Thyroid gland (tissue), 4 donors: ENCODE measurements at places on chromosomes 2 and 18. TPM values are rescaled to one million over a fixed set of nuclear protein-coding genes. Genes with fewer than 3 reads are reported as not detected.

DNA sequence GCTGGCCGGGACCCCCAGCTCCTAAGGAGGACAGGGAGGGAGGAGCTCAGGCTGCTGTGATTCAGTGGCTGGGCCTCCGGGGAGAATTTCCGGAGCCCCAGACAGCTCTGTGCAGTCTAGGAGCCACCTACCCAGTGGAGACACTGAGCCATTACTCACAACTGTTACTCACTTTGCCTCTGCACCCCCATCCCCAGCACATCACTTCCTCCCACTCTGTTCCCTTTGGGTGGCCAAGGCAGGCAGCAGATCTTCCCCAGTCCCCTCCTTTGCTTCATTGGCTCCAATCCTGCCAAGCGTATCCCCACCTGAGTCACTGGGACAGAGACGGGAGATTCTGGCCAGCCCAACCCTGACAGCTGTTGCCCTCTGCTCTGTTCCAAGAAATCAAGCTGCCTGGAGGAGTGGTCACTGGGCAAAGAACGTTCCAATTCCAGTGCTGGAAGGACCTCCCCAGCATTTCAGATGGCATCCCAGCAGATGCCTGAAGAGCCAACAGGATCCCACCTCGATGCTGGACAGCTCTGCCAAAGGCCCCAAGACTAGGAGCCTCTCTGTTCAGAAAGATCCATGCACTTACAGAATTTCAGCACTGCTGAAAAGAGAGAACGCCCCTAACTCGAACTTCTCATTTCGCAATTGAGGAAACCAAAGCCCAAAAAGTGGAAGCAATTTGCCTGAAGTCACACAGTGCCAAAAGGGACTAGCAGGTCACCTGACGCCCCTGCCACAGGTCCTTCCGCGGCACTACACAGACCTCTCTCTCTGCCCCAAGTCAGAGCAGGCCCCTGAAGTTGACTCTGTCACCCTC, 68.3 kb downstream of the TNS1 start:
- DNase-seq: peak; percentile 55

DNA sequence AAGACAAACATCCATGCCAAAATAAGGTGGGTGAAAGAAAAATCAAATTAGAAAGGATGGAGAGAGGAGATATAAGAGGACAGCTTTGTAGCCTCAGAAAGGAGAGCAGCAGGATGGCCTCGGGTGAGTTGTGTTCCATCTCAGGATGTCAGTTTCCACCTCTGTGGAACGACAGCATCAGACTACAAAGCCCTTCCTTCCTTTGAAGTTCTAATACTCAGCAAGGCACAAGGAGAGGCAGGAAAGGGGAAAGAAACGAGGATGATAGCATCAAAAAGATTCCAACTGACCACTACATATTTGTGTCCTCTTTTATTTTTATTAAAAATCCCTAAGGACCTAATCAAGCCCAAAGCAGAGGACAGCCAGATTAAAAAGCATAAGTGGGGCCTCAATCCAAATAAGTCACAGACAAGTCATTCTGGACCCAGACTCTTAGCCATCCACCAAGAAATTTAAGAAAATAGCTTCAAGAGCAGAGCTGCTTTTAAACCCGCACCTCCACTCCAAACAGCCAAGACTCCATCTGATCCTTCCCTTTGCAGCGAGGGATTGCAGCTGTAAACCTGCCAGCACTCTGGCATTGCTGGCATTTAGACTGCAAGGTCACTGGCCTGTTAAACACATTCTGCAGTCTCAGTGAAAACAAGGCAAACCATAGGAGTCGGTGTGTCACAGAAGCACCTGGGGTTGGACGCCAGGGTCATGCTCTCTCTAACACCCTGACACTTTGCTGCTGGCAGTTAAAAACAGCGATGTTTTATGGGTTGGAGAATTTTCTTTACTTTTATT, 314.5 kb upstream of the CHAC2 start:
- peak; percentile 77 for DNase-seq

DNA sequence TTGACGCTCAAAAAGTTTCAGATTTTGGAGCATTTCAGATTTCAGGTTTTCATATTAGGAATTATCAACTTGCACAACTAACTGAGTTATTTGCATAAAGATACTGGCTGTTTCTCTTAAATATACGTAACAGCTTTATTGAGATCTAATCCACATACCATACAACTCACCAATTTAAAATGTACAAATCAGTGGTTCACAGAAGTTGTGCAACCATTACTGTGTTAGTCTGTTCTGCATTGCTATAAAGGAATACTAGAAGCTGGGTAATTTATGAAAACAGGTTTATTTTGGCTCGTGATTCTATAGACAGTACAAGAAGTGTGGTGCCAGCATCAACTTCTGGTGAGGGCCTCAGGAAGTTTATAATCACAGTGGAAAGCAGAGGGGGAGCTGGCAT, 8.2 kb downstream of the ATIC start:
- DNase-seq: no peak

GRCh38 chr2:32858713-32859112, 88.0 kb upstream of the LTBP1 start:
- DNase-seq: no peak

Gene SCTR
- total RNA-seq: not detected

Gene POU3F3
- not detected for total RNA-seq

Gene CHRNG
- total RNA-seq: not detected
